Stimulated activated CD4-positive, alpha-beta T cell treated with anti-CD3 and anti-CD28 coated beads, Interleukin-15, amount 100 ng/mL, for 24 hours (primary cell): ENCODE measurements at places on chromosomes 6 and 20.

DNA sequence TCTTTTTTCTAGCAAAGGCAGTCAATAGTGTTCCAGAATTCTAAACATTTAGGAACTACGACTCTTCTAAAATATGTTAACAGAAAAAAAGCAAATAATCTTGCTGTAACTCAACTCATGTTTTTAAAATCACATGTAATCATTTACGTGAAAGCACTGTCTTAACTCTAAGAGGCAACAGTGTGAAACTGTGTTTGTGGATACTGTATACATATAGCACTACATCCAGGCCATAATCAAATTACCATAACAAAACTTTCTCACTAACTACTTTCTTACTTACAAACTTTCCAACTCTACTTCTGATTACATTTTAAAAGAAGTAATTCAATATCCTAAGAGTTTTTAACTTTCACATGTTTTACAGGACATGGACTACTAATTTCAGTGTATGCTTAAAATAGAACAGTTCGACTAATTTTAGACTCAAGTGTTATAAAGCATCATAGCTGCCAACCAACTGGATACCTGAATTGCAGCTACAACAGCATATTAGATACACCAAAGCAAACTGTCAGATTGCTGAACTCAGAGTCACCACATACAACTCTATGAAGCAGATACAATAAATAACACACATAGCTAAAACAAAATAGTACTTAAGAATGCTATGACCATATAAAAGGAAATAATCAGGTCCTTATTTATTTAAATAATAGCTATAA lies 121.6 kb upstream of the BEND6 start:
- DNase-seq: no peak

- no peak for DNase-seq
Measured at GRCh38 chr6:15555101-15556038, 107.5 kb downstream of the DTNBP1 start.

DNA sequence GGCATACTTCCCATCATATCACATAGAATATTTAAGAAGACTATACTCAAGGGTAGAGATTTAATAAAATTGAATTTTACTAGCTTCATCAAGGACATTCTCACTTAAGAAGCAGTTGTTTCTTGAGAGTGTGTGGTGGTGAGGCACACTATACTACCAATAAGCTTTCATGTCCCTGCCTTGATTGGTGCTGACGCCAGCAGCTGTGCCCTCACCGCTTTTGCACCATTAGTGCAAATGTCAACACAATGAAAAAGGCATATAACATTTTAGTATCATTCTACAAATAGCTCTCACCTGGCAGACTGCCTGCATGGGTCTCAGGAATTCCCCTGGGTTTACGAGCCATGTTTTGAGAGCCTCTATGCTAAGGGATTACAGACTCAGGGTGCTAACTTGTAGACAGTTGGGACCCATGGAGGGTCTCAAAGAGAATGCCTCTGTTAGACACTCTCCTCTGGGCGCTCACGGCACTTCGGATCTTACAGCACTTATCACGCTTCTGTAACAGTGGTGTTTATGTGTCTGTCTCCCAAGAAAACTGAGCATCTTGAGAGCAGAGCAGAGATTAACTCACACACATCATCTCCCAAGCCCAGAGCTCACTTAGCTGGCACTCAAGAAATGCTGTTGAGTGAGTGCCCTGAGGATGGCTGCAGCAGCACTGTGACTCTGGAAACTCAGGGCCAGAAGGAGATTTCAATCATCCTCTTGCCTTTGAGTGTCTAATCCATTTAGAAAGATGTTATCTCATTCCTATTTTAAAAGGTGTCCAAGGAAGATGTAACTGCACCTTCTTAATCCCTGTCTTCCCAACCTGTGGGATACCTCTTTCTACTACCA lies 143.3 kb upstream of the GPR6 start:
- DNase-seq: no peak

- DNase-seq: peak; percentile 80
Measured at GRCh38 chr20:57596998-57597939, 23.0 kb downstream of the ZBP1 start.

- DNase-seq: no peak
Measured at GRCh38 chr6:70277470-70277869, 25.4 kb downstream of the COL9A1 start.

GRCh38 chr6:154783229-154783628 lies 50.0 kb downstream of the SCAF8 start:
- no peak for DNase-seq

GRCh38 chr6:154907291-154907690 lies 87.8 kb upstream of the TIAM2 start:
- no peak for DNase-seq

DNA sequence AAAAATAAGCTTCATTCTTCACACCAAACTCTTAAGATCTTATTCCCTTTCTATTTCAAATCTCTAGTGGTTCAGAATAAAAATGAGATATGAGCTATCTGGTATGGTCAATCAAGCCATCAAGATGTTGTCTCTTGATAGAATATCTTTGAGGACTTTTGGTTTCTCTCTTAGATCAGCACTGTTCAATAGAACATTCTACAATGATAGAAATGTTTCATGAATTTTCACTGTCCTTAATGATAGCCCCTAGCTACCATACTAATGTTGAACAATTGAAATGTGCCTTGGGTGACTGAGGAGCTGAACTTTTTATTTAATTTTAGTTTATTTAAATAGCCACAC lies 24.1 kb upstream of the HINT3 start:
- no peak for DNase-seq

DNA sequence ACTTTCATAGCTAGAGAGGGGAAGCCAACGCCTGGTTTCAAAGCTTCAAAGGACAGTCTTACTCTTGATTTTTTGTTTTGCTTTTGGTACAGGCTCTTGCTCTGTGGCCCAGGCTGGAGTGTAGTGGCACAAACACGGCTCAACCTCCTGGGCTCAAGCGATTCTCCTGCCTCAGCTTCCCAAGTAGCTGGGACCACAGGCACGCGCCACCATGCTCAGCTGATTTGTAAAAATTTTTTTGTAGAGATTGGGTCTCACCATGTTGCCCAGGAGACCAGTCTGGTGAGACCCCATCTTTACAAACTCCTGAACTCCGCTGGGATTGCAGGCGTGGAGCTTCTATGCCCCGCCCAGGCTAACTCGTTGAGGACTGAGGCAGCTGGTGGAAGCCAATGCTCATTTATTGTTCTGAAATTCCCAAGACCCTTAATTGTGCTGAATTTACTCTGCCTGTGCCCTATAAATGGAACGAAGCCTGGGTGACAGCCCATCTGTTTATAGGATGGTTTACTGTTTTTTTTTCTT lies 18.0 kb downstream of the SRSF3 start:
- DNase-seq: no peak

- DNase-seq: no peak
Measured at GRCh38 chr6:144879436-144879835, 594.3 kb downstream of the UTRN start.

- DNase-seq: no peak
Measured at GRCh38 chr6:64227863-64228262, 592.3 kb downstream of the PHF3 start.

DNA sequence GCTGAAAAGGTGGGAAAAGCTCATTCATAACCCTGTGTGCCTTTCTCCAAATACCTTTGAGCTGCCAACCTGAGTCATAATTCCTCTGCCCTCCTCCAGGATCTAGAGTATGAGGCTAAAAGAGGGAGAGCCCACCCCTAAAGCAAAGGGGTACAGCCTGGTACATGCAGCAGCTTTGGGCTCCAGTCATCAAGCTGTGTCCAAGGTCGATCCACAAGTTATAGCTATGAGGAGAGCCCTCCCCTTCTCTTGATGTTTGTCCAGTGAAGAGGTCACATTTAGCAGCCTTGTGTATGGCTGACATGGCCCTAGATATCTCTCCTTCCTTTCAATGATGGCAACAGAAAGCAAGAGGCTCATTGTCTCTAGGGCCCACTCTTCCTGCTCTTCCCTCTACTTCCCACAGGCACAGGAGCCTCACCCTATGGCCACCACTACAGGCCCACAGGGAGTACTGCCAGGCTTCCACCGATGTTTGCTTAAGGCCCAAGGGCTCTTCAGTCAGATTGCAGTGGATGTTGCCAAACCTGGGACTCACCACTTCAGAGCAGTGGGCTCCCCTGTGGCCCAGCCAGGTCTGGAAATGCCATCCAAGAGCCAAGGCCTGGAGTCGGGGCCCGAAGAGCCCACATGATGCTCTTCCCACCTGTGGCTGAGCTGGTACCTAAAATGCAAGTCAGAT lies 176.8 kb downstream of the CD83 start:
- no peak for DNase-seq
